ENCODE measurements at places on chromosomes 12 and 14. TPM values are rescaled to one million over a fixed set of nuclear protein-coding genes. Genes with fewer than 3 reads are reported as not detected.
A peak's percentile ranks its signal among the peaks of the same experiment; 100 is the strongest.

DNA sequence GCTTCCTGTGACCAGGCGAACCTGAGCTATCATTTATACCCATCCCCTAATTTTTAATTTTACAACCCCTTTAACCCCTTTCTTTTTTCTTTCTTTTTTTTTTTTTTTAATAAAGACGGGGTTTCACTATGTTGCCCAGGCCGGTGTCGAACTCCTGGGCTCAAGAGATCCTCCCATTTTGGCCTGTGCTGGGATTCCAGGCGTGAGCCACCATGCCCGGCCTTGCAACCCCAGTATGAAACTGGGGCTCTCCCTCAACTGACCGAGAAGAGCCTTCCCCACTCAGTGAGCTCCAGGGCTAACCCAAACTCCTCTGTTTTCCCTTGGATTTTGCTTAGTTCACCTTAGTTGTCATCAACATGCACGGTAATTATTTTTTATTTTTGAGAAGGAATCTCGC lies 992 bp downstream of the CPSF2 start:
- no peak for DNase-seq
- H3K27ac ChIP-seq: peak overlapping the region; percentile 91
- H3K4me1 ChIP-seq: peaks cover 20% of the 10 kb centered on the region
- no peaks in the 10 kb centered on the region for H3K27me3 ChIP-seq
- peaks cover 16% of the 10 kb centered on the region for H3K36me3 ChIP-seq

- H3K4me1 ChIP-seq: no peaks in the 10 kb centered on the region
- H3K27ac ChIP-seq: no peak overlapping the region
- H3K27me3 ChIP-seq: no peaks in the 10 kb centered on the region
Measured at GRCh38 chr12:100251917-100252316, 15.0 kb downstream of the DEPDC4 start.

Gene SERPINA10
- total RNA-seq: not detected

GRCh38 chr12:125744201-125744600 lies 679.0 kb downstream of the AACS start:
- no peaks in the 10 kb centered on the region for H3K27me3 ChIP-seq
- no peak overlapping the region for H3K27ac ChIP-seq
- no peak for DNase-seq
- no peaks in the 10 kb centered on the region for H3K4me1 ChIP-seq

Gene CD163
- 165 TPM for total RNA-seq

DNA sequence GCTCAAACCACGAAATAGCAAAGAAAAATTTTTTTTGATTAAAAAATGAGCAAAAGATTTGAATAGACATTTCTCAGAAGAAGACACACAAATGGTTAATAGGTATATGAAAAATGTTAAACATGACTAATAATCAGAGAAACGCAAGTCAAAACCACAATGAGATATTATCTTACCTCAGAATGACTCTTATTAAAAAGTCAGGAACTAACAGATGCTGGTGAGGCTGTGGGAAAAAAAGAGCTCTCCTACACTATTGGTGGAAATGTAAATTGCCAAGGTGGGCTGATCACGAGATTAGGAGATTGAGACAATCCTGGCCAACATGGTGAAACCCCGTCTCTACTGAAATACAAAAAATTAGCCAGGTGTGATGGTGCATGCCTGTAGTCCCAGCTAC lies 315.5 kb upstream of the FLRT2 start:
- H3K27ac ChIP-seq: no peak overlapping the region
- H3K4me1 ChIP-seq: no peaks in the 10 kb centered on the region
- no peak for DNase-seq
- no peak overlapping the region for H3K4me3 ChIP-seq
- H3K36me3 ChIP-seq: no peaks in the 10 kb centered on the region

DNA sequence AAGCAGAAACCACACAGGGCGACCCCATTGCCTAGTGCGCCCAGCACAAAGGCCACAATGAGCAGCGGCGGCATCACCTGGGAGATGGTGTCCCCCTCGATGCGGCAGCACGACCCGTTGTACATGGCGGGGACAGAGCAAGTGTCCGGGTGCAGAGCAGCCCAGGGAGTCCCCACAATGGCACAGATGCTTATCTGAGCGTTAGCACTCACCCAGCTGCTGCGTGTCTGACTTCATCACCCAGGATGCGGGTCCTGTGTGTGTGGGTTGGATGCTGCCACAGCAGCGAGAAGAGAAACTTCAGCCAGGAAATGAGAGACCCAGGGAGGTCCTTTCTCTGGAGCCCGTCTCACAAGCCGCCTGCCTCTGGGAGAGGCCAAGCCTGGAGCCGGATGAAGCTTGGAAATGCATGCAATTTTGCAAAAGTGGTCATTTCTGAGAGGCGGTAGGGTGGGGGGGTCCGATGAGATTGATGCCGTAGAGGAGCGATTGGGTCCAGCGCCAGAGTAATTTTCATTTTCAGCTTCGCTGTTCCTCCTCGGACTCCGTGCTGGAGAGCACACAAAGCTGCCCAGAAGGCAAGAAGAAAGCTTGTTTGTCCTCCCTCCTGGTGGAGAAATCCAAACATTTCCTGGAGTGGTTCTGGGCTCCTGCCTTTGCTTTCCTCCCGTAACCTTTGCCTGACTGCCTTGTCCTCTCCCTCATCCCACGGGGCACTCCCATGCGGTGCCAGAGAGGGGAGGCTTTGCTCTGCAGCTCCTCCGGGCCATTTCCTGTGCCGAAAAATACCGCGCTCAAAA lies at the start of gene HCAR1:
Gene HCAR1, minus strand, starts transcription at position 630 of the 800 bp plus-strand sequence. Its CDS starts 505 bp downstream, at position 125.
- no peak within 1 kb of the TSS for H3K27ac ChIP-seq
- no peaks in the 10 kb centered on the region for H3K27me3 ChIP-seq
- H3K4me3 ChIP-seq: peak within 1 kb of the TSS; percentile 35
- no peaks in the 10 kb centered on the region for H3K36me3 ChIP-seq

Gene PLXNC1
- total RNA-seq: 2.0 TPM

Gene ANKRD33
- not detected for total RNA-seq

DNA sequence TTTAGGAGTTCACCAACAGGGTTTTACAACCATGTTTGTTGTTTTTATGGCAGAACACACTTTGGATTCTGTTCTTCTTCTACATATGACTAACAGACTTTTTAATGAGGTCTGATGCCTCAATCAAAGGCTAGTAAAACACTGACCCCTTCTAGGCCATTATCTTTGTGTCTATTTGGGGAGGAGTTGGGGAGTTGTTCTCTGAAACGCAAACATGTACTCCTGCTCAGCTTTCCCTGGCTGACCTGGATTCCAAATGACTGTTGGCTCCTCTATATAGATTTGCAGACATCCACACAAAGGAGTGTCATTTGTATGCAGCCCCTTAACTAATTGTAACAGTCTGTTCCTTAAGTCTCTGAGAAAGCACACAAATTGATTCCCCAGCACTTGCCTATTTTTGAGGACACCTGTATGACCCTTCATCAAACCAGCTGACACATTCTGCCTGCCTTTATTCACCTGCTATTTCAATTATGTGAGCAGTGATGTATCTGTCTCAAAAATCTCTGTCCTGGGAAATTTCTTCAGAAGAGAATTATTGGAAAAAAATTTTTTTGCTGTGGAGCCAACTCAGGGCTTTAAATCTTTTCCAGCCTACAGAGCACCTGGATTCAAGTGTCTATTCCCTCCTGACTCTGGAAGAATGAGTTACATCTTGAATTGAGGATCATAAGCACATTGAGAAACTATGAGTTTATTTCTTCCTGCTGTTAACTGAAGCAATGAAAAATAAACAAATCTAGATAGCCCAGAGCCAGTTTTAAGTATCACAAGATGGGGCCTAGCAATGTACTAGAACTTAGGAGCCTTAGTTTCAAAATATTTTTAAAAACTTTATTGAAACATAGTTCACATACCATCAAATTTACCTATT lies 417.2 kb downstream of the RAD51B start:
- DNase-seq: no peak
- no peaks in the 10 kb centered on the region for H3K27me3 ChIP-seq
- no peak overlapping the region for H3K27ac ChIP-seq
- H3K4me3 ChIP-seq: no peak overlapping the region
- H3K36me3 ChIP-seq: no peaks in the 10 kb centered on the region

- no peak overlapping the region for H3K4me3 ChIP-seq
- H3K27ac ChIP-seq: no peak overlapping the region
- no peak for DNase-seq
- H3K36me3 ChIP-seq: no peaks in the 10 kb centered on the region
Measured at GRCh38 chr14:74843653-74844052, 32.3 kb downstream of the PROX2 start.

DNA sequence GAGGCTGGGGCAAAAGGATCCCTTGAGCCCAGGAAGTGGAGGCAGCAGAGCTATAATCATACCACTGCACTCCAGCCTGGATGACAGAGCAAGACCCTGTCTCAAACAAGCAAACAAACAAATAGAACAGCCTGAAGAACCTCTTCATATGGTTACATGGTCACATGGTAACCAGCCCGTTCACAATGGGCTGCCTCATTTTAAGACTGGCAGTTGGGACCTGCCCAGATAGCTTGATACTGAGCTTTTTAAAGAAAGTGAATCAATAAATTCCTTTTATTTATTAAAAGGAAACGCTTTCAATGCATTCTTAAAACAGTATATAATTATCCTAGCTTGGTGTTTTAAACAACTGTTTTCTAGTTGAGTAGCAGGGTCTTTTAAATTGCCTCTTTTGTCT lies 10.5 kb downstream of the MLXIP start:
- no peaks in the 10 kb centered on the region for H3K4me1 ChIP-seq
- peaks cover 6% of the 10 kb centered on the region for H3K36me3 ChIP-seq
- H3K27me3 ChIP-seq: no peaks in the 10 kb centered on the region
- no peak for DNase-seq
- H3K4me3 ChIP-seq: no peak overlapping the region

GRCh38 chr14:91138511-91139359 lies 24.9 kb downstream of the DGLUCY start:
- H3K36me3 ChIP-seq: peaks cover 12% of the 10 kb centered on the region
- H3K4me1 ChIP-seq: no peaks in the 10 kb centered on the region
- H3K4me3 ChIP-seq: no peak overlapping the region
- H3K27me3 ChIP-seq: no peaks in the 10 kb centered on the region

DNA sequence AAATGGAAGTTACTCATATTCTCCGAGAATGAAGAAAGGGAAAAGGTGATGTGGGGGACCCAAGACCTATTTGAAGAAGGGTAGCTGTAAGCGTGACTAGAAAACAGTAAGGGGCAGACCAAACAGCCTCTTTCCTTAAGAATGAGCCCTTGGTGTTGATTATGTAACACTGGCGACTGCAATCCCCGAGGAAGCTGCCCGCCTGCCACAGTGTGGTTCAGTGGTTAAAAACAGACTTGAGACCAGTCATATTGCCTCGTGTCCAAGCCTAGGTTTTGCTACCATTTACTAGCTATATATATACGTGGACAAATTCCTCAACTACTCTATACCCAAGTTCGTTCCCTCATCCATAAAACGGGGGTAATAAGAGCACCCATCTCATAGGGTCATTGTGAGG lies 49.1 kb downstream of the SSPN start:
- H3K27me3 ChIP-seq: no peaks in the 10 kb centered on the region
- H3K27ac ChIP-seq: no peak overlapping the region
- H3K36me3 ChIP-seq: no peaks in the 10 kb centered on the region
- no peak for DNase-seq
- H3K4me1 ChIP-seq: no peaks in the 10 kb centered on the region

DNA sequence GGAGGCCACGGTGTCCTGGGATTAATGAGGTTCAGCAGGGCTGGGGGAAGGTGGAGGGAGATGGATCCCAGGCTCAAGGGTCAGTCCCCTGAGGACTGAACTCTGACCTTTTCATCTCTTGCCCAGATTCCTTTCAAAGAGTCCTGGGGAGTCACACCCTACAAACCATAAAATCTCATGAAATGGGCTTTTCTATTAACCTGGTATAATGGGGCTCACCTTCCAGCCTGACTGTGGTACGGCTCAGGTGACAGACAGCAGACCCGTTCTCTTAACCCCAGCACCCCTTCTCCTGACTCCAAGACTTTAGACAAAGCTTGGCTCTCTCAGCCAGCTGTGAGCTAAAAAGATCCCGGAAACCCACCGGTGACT lies 268.2 kb downstream of the ADGRD1 start:
- H3K27me3 ChIP-seq: no peaks in the 10 kb centered on the region
- no peaks in the 10 kb centered on the region for H3K4me1 ChIP-seq
- H3K27ac ChIP-seq: no peak overlapping the region
- no peaks in the 10 kb centered on the region for H3K36me3 ChIP-seq

Gene WIF1
- not detected for total RNA-seq

Gene NYNRIN
- total RNA-seq: 10.1 TPM

- no peak overlapping the region for H3K4me3 ChIP-seq
- no peak overlapping the region for H3K27ac ChIP-seq
- DNase-seq: no peak
- H3K27me3 ChIP-seq: no peaks in the 10 kb centered on the region
Measured at GRCh38 chr12:103505371-103506236, 9.8 kb upstream of the C12orf42 start.

DNA sequence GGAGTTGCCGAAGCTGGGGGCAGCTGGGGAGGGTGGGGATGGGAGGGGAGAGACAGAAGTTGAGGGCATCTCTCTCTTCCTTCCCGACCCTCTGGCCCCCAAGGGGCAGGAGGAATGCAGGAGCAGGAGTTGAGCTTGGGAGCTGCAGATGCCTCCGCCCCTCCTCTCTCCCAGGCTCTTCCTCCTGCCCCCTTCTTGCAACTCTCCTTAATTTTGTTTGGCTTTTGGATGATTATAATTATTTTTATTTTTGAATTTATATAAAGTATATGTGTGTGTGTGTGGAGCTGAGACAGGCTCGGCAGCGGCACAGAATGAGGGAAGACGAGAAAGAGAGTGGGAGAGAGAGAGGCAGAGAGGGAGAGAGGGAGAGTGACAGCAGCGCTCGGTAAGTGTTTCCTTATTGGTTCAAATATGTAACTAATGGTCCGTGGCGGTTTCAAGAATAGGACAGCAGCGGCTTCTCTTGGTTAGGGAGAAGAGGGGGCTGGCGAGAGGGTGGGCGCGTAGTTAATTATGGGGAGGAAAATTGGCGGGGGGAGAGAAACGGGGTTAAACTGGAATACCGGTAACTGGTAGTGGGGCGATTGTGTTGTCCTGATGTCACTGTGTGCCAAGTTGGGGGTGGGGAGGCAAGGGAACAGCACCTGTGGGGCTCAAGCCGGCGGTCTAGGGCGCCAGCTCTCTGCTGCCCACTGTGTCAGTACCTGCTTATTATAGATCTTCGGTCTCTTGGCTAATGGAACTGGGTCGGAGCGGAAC lies 8.4 kb downstream of the HOXC8 start:
- H3K27me3 ChIP-seq: peaks cover 23% of the 10 kb centered on the region
- peak overlapping the region; percentile 35 for H3K4me3 ChIP-seq
- H3K4me1 ChIP-seq: no peaks in the 10 kb centered on the region
- peak overlapping the region; percentile 17 for H3K27ac ChIP-seq

Gene TEP1
- total RNA-seq: 11.9 TPM

Gene KRT83
- total RNA-seq: not detected

- no peaks in the 10 kb centered on the region for H3K36me3 ChIP-seq
- H3K27ac ChIP-seq: no peak overlapping the region
- no peak overlapping the region for H3K4me3 ChIP-seq
- no peaks in the 10 kb centered on the region for H3K27me3 ChIP-seq
Measured at GRCh38 chr12:74043343-74043742, 494.3 kb upstream of the ATXN7L3B start.

DNA sequence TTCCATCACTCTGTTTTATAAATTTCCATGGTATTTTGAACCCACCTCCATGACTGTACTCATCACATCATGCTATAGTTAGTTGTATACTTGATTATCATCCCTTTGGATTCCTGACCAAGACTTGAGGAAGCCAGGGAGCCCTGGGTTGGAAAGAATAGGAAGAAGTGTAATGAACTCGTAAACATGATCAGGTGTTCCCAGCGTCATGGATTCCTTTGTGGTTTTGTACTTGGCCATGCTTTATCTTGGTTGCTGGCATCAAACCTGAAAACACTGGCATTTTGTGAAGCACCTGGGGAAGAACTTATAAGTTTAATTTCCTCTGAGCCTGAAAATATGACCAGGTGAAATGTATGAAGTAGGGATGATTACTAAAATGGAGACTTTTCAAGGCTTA lies 76.4 kb downstream of the CHST11 start:
- H3K4me1 ChIP-seq: peaks cover 4% of the 10 kb centered on the region
- no peak overlapping the region for H3K4me3 ChIP-seq
- H3K27me3 ChIP-seq: no peaks in the 10 kb centered on the region
- no peak overlapping the region for H3K27ac ChIP-seq
- no peaks in the 10 kb centered on the region for H3K36me3 ChIP-seq

Gene NKX2-1
- not detected for total RNA-seq
